ENCODE measurements at places on chromosomes 2 and 18. TPM values are rescaled to one million over a fixed set of nuclear protein-coding genes. Genes with fewer than 3 reads are reported as not detected.

DNA sequence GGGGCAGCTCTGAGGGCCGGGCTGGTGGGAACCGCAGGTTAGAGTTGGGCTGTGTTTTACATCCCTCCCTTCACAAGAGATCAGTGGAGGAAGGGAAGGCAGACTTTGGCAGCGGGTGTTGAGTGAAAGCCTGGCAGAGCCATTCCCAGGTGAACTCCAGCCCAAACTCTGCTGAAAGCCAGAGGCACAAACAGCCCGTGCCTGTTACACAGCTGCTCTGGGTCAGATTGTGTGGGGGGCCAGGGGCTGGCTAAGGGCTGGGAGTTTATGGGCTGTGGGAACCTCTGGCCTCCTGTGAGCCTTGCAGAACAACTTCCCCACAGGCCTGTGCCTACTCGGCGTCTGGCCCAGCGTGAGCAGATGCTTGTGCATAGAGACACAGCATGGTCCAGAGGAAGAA, 286.8 kb downstream of the CLIP4 start:
- DNase-seq, result no peak

DNA sequence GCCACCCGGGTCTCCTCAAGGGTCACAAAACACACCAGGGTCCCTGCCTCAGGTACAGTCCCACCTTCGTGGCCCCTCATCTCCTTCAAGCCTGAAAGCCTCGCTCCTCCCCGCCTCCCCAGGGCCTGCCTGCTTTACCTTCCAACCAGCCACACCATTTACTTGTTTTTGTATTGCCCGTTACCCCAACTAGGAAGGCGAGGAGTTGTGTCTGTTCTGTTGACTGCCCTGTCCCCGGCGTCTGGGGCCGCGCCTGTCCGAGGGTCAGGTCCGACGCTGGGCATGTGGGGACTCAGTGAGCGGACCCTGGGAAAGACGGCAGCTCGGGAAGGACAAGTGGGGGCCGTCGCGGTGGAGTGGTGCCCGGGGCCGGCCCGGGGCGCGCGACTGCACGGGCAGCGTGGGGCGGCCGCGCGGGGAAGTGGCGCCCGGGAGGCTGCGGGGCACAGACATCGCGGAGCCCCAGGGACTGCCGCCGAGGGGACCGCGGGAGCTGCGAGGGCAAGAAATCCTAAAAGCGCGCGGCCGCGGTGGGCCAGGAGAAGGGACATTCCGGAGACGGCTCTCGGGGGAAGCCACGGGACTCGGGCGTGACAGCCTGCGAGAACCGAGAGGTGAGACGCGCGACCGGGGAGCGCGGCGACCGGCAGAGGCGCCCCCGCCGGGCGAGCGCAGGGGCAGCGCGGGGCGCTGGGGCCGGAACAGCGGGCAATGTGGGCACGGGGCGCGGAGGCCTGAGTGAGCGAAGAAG, 797 bp upstream of the GRHL1 start:
- DNase-seq, result no peak

GALNT5 gene
- 3.1 TPM for total RNA-seq

GRCh38 chr18:72630991-72631390, 86.8 kb upstream of the CBLN2 start:
- no peak for DNase-seq

DNA sequence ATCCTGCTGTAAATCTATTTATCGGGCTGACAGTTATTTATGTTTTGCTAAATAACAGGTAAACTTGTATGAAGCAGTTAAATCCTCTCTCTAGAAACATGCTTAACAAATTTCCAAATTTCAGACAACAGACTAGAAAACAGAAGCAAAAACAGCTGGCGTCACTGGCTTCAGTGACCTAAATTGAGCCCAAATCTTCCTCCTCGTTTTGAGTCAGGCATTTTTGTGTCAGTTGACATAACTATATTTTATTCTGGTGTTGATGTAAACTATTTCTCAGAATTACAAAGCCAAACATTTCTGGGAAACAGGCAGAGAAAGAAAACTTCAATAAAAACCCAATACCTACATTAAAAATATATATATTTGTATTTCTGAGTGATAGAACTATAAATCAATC, 21.7 kb downstream of the RBMS1 start:
- DNase-seq, result no peak

DNA sequence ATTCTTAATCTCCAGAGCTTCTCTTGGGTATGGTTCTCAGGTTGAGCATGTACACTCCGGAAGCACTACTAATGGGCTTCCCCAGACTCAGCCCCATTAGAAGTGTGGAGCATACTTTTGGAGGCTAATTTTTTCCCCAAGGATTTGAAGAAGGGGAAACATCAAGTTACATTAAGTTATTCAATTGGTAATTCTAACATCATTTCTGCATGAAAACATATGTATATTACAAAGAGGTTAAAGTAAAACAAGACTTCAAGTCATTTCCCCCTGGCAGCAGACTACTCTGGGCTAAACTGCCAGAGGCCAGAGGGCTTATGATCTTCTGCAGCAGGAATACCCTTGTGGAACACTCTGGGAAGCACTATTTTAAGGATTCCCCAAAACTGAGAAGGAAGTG, 227.7 kb upstream of the STK17B start:
- no peak for DNase-seq

DNA sequence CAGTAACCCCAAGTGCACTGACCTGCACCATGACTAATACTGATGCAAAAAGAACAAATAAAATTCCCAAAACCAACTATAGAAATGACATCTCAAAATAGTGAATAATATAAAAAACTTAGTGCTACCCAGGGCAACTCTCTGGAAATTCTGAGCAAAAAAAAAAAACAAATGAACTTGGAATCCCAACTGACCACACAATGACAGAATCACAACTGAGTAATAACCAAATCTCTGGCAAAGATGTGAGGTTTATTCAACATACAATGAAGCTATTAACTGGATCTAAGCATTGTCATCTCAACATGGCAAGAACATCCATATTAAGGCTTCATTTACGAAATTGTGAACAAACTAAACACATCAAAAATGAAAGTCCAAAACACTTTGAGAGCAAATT, 22.7 kb downstream of the EXOC6B start:
- no peak for DNase-seq

DNA sequence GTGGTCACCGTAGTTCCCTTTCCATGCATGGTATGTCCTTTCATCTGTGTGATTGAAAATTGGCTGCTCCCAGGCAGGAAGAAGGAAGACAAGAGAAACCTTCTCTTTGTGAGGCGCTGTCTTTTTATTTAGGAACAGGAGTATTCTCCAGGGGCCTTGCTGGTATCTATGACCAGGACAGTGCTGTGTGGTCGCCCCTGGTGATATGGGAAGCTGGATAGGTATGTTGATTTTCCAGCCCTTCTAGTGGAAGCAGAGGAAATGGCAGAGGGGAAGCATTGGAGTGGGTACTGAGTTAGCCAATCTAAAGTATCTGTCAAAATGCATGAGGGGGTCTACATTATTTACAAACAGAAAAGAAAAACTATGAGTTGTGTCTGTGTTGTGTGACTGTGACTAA, 226.6 kb downstream of the MTX2 start:
- DNase-seq, result no peak

GPR39 gene
- 3.1 TPM for total RNA-seq

GCG gene
- not detected for total RNA-seq

Measured in MG63 (cell line).